Heart left ventricle (tissue), 16 donors: ENCODE measurements at places on chromosomes 12 and 14. TPM values are rescaled to one million over a fixed set of nuclear protein-coding genes. Genes with fewer than 3 reads are reported as not detected.

The BEGAIN gene
- total RNA-seq = 0.75 TPM

The SLC39A9 gene
- total RNA-seq = 20.9 TPM

DNA sequence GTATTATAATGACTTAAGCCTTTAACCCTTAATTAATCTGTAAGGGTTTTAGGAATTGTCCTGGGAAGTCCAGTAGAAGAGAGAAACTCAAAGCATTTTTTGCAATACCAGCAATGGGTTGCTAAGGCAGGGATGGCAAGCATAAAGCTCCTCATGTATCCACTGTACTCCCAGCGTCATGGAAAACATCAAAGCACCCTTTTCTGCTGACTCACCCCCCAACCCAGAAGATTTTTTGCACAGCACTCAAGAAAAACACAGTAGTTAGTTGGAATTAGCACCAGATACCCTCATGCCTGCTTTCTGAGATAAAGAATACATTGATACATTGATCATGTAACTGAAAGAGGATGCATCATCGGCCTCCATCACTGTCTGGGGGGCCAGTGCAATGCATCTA, 199.1 kb upstream of the CNOT2 start:
- no peak for DNase-seq

DNA sequence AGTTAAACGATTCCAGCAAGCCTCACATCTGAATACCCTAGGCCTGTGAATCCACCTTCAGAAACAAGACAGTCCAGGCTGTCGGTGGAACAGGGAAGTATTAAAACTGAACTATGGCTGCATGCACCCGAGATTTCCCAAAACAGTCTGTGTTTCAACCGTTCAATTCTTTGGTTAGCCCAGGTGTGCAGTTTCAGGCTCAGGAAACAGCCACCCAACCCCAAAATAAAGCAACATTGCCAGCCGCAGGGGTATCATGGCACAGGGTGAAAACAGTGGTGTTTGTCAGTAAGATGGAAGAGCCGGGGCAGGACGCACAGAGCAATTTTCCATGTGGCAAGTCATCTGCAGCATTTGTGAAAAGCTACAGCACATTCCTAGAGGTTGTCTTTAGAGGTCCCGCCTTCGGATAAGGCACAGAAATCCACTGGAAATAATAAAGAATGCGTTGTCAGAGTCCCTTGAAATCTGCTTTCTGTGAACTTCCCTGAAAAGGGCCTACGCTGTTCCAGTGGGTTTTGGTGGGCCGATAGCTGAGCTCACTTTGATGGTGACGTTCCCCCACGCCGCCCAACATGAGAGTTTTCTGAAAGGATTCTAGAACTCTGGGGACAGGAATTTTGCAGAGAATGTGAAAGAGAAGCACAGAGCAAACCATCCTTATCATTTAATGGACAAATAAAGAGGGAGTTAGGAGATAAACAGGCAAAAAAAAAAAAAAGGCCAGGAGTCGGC, 84.9 kb downstream of the BCL11B start:
- no peak for DNase-seq

- no peak for DNase-seq
Measured at GRCh38 chr14:54200726-54201125, 196.1 kb upstream of the CDKN3 start.

The TAS2R30 gene
- 1.5 TPM for total RNA-seq

DNA sequence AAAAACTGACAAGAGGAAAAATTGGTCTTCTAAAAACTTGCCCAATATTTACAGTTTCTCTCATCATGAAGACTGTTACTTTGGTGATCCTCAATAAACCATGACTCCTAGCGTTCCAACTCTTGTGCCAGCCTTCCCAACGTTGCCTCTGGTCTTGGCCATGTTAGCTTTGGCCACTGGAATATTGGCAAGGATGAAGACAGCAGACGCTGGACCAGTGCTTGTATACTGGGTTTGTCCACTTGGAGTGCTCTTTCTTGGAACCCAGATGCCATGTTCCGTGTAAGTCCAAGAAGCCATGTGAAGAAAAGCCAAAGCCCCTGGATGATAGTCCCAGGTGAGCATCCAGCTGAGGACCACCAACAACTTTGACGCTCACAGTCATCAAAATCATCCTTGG, 379.6 kb downstream of the NUAK1 start:
- no peak for DNase-seq
